ENCODE measurements at places on chromosomes 6 and 20.

- DNase-seq = no peak
These were observed 350.9 kb upstream of the PRND start for GRCh38 chr20:4370851-4371250.

GRCh38 chr20:2619961-2620595 is 32.4 kb upstream of the NOP56 start:
- peak; percentile 69 for DNase-seq

DNA sequence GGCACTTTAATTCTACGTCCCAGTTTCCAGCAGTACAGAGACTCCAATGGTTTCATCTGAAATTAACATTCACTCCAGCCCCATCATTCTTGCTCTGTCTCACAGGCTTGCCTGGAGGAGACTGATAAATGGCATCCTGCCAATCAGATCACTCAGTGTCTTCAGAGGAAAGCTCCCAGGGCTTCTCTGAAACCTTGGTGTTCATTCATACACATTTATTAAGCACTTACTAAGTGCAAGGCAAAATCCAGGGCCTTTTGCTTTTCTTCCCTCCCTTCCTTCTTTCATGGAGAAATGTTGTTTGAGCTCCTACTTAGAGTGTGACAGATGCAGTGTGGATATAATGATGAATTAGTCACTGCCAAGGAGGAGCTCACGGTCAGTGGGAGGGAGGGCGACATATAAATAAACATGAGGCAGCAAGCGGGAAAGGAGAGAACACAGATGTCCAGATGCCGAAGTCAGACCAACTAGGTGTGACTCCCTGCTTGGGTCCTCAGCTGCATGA is 106.7 kb upstream of the DTNBP1 start:
- no peak for DNase-seq

- DNase-seq = no peak
These were observed 186.2 kb downstream of the ERMARD start for GRCh38 chr6:169937389-169938261.

DNA sequence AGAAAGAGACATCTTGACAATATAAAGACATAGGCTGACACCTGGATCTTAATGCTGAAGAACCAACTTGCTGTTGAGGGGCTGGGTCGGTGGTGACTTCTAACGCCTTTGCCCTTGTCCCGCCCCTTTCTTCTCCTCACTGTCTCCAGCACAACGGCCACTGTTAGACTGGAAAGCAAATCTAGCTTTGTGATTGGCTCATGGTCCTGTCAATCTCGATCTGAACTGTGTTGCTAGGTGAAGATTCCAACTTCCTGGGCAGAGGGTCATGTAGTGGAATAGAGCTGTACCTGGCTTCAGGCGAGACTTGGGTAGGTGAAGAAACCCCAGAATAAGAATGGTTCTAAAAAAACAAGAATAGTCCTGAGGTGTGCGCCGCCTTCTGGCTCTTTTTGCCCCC is at the start of gene PGK2:
PGK2 (minus strand) TSS at position 110 of the 400 bp plus-strand sequence; CDS start at position 12, 98 bp downstream.
- DNase-seq = peak; percentile 1

GRCh38 chr6:134314006-134314821 is 3.7 kb downstream of the SGK1 start:
- DNase-seq = no peak

DNA sequence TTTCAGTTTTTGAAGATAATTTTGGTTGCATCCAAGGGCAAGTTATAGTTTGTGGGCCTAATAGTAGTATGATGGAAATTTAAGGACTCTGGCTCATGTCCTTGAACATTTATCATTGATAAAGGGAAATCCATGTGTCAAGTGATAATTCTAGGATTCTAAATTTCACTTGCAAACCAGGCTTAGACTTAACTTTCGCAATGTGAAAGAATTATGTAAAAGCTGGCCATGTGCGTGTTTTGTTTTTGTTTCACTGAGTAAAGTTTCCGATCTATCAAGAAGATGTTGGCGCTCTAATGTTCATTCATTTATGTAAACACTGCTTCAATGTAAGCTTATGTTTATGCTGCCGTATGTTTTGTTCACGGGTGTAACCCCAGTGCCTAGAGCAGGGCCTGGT is 302.0 kb downstream of the SOX4 start:
- no peak for DNase-seq

GRCh38 chr6:150256618-150257272 is 112.1 kb upstream of the IYD start:
- peak; percentile 95 for DNase-seq

GRCh38 chr6:71579902-71580301 is 291.3 kb downstream of the OGFRL1 start:
- DNase-seq = no peak

DNA sequence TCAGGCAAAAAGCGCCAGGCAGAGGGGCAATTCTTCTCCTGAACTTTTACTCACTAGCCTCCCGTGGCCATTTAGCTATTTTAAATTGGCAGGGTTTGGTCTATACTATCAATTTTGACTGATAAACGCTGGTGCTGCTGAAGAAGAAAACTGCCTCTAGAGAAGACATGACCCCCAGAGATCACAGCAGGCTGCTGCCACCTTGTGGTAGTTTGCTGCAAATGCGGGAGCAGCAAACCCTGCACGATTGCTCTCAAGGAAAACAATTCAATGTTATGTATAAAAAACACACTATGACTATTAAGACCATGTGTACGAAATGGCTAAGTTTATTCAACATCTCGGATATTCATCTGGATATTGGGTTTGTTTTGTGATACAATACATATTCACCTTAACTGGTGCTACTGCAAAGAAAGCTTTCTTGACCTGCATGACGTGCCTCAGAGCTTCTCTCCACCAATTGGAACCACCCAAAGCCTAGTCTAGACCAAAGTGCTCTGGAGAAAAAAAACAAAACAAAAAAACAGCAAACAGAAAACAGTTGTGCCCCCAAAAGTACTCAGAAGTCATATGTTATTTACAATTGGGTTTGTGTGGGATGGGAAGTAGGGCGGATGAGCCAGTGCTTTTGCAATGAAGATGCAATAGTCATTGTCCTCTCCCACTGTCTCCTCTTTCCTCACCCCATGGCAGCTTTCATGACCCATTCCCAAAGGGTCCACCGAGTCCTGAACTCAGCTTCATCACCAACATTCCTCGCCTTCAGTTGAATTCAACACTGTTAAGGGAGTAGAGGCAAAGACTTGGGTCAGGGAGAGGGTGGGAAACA is 19.6 kb upstream of the IL17F start:
- peak; percentile 72 for DNase-seq

- DNase-seq = no peak
These were observed 48.6 kb downstream of the FIG4 start for GRCh38 chr6:109739686-109740085.

- DNase-seq = no peak
These were observed 91.1 kb downstream of the UST start for GRCh38 chr6:148837941-148838340.

DNA sequence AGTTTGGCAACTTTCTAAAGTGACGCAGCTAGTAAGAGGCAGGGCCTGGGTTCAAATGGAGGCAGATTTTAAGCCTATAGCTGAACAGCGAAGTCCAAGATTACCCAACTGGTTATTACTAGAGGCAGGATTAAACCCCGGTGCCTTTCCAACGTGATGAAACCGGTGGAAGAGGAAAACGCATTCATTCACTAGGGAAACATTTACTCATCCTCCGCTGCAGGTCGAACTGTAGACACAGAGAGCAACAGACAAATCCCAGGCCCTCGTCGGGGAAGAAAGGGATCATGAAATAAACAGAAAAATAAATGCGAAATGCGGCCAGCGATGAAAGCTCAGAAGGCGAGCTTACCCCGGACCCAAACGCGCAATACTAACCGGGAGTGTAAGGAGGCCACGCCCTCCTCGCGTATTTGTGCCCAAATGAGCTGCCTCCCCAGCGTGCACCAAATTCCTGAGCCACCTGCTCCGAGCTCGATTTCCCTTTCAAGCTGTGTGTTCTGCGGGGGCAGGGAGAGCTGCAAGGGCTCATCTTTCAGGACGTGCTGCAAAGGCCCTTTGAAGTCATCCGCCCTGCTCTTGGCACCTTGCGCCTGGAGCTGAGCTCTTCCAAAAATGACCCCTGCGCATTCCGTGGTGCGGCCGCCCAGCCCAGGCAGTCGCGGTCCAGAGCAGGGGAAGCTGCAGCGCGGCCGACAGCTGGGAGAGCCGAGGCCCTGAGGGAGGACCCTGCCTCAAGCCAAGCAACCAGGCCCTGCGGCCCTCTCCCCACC is 46.9 kb downstream of the PDYN start:
- DNase-seq = peak; percentile 39

GRCh38 chr6:85865420-85866369 is 223.0 kb upstream of the SYNCRIP start:
- peak; percentile 78 for DNase-seq

DNA sequence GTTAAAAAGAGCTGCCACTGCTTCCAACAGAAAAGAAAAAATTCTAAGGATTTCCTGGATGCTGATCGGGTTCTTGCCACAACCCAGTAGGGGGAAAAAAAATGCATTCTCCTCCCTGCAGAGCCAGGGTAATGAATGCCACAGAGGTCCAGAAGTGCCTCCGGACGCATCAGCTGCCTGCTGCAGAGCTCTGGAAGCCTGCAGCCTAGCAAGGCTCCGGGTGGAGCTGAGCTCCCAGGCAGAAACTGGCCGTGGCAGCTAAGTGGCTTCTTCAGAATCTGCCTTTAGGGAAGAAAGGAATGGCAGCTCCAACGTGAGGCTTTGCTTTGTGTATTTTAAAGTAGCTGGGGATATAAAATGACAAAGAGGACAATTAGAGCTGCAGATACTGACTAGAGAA is 155.0 kb downstream of the CFAP61 start:
- no peak for DNase-seq

DNA sequence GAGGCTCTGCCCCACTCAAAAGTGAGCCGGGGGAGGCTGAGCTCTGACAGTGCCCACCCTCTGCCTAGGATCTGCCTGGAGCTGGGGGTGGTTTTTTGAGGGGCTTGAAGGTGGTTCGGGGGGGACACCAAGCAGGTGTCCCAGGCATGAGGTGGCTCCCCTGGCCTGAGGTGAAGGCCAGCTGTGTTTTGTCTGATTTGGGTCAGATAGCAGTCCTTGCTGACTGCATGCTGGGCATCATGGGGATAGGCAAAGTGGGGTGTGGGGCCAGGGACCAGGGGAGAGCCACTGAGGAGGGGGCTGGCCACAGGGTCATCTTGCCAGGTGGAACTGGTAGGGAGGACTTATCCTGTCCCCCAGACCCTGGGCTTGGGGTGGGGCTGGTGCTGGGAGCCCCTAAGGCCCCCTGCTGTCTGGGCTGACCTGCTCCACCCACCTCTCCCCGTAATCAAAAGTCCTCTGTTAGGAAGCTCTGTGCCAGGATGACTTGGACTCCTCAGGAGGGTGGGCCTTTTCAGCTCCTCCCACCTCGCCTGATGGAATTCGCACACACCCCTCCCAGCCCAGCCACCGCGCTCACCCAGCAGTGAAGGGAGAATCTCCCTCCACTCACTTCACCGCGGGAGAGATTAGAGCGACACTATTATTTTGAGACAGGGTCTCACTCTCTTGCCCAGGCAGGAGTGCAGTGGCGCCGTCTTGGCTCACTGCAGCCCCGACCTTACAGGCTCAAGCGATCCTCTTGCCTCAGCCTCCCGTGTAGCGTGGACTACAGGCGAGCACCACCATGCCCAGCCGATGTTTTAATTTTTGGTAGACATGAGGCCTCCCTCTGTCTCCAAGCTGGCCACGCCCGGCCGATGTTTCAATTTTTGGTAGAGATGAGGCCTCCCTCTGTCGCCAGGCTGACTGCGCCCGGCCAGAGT is 1.5 kb upstream of the COL9A3 start:
- peak; percentile 48 for DNase-seq

DNA sequence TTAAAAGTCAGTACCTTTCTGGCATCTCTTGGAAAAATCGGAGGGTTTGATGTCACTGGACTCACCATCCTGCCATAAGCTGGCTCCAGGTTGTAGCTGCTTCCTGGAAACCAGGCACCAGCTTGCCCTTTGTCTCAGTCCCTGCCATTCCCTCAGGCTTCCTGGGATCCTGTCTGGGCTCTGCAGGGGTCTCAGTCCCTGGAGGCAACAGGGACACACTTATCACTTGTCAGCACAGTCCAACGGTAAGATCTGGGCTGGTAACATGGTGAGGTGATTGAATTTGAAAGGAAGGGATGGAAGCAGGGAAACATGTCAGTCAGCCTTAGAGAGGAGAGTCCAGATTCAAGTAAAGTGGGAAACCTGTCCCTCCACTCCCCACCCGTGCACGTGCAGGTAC is 147.6 kb upstream of the ECI2 start:
- DNase-seq = no peak

GRCh38 chr6:15423286-15423993 is 177.6 kb downstream of the JARID2 start:
- peak; percentile 40 for DNase-seq

DNA sequence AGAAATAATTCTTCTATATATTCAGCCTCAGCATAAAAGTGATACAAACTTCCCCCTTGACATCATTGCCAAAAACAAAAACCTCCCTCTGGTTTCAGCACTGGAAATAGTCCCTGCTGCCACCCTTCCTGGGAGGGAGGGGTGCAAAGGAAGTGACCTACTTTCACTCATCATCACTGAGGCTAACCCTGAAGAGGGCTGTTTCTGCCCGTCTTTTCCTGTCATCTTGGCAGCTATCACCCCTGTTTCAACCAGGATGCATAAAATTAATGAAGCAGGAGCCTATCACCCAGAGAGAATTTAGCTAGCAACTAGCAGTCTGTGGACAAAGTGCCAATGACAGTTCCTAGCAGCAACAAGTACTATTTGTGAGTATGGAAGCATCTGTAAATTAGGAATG is 397.8 kb downstream of the LAMA2 start:
- no peak for DNase-seq

- DNase-seq = peak; percentile 19
These were observed 266.7 kb upstream of the THEMIS start for GRCh38 chr6:128167552-128167951.

DNA sequence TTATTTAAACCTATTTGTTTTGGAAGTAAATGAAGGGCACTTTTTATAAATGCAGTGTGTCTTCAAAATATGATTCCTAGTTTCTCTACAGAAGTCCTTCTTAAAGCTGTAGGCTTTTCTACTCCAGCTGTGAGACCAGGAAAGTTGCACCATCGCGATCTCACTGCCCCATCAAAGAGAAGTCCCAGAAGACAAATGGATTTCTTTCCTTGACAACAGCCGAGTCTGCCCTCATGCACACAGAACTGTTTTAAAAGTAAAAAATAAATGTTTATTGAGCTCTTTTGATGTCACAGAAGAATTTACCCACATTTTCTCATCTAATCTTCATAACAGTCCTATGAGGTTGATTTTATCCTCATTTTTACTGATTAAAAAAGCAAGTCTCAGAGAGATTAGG is 324.4 kb upstream of the NT5E start:
- DNase-seq = no peak

GRCh38 chr6:151160929-151161757 is 78.6 kb upstream of the AKAP12 start:
- DNase-seq = no peak

GRCh38 chr6:10138917-10139316 is 276.0 kb downstream of the TFAP2A start:
- no peak for DNase-seq

GRCh38 chr6:79028641-79029314 is 49.3 kb downstream of the PHIP start:
- DNase-seq = no peak
